ENCODE measurements at places on chromosomes 11 and 22.

GRCh38 chr11:37642296-37642695, 1044.3 kb upstream of the RAG2 start:
- DNase-seq = no peak

- DNase-seq = no peak
Observed at GRCh38 chr11:14275076-14275475, 83.9 kb downstream of the RRAS2 start.

- DNase-seq = peak; percentile 32
Observed at GRCh38 chr11:33808228-33808828, 34.0 kb upstream of the FBXO3 start.

DNA sequence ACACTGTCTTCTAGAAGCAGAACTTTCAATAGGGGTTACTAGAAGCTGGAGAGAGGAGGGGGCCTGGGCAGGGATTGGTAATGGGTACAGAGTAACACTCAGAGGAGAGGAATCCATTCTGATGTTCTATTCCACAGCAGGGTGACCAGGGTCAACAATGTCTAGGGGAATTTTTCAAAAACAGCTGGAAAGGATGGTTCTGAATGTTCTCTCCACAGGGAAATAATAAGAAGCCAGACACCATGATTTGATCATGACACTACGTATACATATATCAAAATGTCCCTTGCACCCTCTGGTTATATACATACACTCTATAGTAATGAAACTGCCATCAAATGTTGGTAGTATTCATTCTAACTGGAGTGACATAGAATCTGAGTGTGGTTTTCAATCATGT, 111.2 kb upstream of the TOP3B start:
- DNase-seq = no peak

GRCh38 chr11:76802151-76802550, 19.0 kb downstream of the TSKU start:
- DNase-seq = no peak

- DNase-seq = peak; percentile 7
Observed at GRCh38 chr11:60857378-60858232, 1.9 kb upstream of the PTGDR2 start.

DNA sequence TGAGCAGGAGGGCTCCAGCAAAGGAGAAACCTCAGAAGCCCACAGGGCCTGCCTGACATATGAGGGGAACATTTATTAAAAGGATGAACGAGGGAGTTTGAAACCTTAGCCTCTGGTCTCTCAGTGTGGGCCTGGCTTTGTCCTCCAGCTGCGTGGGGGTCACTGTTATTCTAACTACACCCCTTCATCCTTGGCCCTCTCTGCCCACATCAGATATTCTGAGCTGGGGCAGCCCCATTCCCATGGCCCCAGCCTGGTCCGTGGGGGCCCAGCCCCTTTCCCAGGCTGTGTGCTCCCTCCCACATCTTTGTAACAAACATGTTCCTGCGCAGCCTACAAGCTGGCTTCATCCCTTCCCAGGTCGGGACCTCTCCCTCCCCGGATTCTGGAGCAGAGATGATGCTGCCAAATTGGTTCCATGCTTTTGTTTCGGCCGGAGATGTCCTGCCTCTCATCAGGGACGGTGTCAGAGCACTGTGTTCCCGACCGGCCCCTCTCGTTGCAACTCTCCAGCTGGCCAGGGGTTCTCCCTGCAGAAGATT, 4.0 kb downstream of the FXYD6 start:
- DNase-seq = no peak

DNA sequence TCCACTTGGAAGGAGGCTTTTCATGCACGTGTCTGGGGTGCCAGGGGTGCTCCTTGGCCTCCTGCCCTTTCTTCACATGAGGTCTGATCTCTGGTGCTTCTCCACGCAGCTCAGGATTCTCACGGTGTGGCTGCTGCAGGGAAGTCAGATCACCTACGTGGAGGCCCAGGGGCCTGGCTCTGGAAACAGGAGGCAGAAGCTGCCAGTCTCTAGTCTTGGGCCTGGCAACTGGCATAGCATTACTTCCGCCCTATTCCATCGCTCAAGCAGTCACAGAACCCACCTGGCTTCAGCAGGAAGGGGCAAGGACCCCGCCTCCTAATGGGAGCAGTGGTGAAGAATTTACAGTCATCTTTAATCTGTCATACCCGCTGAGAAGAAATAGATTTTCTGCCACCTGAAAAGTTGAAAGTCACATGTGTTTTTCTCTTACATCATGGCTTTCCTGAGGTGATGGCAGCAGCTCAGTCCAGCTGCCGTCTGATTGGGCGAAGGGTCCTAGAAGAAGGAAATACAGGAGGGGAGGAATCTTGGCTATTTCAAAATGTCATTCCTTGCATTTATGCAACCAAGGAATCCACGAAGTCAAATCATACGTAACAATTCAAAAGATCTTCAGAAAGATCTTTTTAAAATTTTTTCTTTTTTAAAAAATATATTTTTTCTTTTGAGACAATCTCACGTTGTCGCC, 50.1 kb upstream of the DKK3 start:
- no peak for DNase-seq

DNA sequence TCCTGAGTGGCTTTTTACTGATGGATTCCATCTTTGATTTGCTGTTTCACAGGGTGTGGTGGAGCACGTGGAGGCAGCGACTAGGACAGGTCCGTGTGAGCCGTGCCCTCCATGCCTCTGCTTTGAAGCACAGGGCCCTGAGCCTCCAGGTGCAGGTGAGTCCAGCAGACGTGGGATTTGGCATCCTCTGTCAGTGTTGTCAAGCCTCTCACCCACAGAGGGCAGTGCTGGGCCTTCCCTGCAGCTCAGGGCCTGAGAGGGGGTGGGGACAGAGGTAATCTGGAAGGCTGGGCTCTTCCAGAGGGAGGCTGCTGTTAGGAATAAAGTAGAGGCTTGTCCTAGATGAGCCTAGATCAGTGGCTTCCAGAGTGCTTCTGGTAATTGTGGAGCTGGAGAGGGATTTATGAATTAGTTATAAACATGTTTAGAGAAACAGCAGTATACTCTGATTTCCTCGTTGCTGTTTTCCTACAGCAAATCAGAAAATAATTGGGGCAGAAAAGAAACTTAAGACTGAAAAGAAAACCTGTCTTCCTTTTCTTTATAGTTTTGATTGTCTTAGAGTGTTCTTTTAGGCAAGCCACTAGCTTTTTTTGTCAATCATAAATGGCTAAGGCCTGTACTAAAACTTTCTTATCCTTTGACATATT, 65.0 kb downstream of the SFI1 start:
- DNase-seq = peak; percentile 66

- no peak for DNase-seq
Observed at GRCh38 chr11:75966537-75967287, 151.7 kb downstream of the UVRAG start.

GRCh38 chr11:10885703-10886363, 28.0 kb upstream of the ZBED5 start:
- peak; percentile 38 for DNase-seq

GRCh38 chr11:75476739-75477613, 44.0 kb upstream of the KLHL35 start:
- no peak for DNase-seq

DNA sequence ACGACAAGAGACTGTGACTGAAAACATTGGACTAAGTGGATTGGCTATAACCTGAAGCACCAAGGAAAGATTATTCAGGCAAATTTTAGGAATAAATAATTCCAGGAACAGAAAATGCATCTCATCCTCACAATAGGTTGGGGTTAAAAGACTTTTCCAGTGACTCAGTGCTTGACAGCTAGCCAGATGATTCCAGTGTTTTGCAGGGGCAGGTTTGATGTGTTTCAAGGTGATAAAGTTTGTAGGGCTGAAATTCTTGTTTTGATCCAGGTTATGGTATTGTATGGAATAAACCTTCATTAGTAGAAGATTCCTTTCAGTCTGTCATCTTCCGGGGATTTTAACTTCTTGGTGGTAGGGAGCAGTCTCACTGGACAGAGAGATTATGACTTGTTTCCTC, 2.3 kb downstream of the EXT2 start:
- peak; percentile 1 for DNase-seq

GRCh38 chr22:23877566-23877965, 16.6 kb upstream of the MIF start:
- no peak for DNase-seq

- DNase-seq = no peak
Observed at GRCh38 chr11:721741-722345, 15.8 kb downstream of the EPS8L2 start.

GRCh38 chr11:131279654-131280384, 90.6 kb upstream of the NTM start:
- no peak for DNase-seq

- no peak for DNase-seq
Observed at GRCh38 chr22:37726241-37726887, 29.5 kb downstream of the TRIOBP start.

DNA sequence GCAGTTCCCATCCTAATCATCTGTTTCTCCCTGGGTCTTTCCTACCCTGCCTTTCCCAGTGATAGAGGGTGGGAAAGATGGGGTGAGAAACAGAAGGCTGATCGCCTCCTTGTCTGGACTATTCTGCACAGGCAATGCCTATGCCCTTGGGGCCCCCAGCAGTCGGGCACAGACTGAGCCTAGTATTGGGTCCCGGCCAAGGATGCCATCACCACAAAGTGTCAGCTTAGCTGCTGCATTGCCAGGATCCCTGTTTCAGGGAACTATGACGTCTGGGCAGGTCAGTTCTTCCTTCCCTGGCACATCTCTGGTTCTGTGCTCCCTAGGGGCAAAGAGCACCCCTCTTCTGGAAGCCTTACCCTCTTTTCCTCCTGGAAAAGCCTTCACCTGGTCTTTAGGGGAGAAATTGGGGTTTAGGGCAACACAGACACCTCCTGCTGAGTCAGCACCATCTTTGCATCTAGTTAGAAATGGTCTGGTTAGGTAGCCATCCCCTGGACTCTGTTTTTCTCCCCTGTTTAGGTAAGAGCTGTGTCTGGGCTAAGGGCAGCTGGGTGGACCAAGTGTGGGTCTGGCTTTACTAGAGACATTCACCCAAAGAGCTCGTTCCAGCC, 2.1 kb downstream of the ADAMTS8 start:
- DNase-seq = no peak

- DNase-seq = no peak
Observed at GRCh38 chr11:76208438-76209374, 2.4 kb upstream of the WNT11 start.

GRCh38 chr11:65744026-65744698, 23.6 kb upstream of the RNASEH2C start:
- no peak for DNase-seq

DNA sequence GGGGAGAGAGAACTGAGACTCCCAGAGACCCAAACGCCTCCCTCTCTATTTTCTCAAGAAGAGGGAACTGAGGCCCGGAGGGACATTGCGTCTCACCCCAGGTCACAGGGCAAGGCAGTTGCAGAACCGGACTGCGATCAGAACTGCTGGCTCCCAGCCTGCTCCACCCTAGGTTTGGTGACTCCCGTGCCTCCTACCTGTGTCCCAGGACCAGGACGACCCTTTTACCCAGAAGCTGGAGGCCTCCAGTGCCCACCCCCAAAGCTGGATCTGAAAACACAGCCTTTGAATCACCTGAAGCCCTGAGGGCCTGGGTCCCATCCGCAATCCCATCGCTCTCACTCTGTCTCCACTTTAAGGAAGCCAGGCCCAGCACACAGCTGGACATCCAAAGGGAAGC, 1.4 kb downstream of the GSTT4 start:
- DNase-seq = no peak

DNA sequence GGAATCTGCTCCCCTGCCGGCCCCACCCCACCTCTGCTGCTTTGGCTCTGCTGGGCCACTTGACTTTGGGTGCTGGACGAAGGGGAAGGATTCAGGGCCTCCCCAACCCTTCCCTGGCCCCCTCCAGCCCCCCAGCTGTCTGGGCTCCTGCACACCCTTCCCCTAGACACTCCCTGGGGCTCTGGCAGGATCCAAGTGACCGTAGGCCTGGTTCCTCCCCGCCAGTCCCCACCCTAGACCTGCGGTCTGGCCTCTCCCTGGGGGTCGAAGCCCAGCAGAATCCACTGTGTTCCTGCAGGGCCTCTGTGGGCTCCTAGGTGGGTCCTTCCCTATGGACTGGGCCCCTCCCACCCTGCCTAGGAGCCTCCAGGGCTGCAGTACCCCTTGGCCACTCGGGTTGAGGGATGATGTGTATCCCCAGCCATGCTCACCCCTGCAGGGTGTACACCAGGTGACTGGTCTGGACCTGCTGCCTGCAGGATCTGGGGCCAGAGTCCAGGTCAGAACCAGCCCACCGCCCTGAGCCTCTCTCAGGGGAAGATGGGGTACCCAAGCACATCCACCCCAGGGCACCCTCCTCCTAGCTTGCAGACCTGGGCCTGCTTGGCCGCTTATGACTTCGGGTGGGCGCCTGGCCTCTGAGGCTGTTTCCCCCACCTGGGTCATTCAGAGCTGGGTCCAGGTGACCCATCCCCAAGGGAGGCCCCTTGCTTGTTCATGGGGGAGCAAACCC, 5.6 kb downstream of the PIM3 start:
- DNase-seq = no peak

DNA sequence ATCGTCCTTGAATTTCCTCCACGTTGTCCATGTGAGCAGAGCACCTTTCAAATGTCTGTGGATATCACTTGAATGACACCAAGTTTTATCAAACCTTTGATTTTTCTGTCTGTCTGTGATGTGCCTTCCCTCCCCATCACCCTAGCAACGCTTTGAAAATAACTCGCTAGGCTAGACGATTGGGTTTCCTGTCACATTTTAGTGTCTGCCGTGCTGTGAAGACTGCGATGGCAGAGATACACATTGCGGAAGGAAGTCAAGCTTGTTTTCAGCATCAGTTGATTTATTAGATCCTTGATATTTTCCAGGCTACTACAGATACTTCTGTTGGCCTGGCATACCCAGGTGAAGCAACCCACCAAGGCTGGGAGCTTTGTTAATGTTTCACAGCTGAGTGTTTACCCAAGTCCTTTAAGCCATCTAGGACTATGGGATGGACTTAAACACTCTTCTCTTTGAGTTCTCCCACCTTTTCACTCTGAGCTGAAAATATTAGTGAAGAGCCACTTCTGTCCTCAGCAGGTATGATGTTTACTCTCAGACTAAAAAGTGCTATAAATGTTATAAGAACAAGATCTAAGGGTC, 93.6 kb upstream of the CD44 start:
- DNase-seq = no peak

DNA sequence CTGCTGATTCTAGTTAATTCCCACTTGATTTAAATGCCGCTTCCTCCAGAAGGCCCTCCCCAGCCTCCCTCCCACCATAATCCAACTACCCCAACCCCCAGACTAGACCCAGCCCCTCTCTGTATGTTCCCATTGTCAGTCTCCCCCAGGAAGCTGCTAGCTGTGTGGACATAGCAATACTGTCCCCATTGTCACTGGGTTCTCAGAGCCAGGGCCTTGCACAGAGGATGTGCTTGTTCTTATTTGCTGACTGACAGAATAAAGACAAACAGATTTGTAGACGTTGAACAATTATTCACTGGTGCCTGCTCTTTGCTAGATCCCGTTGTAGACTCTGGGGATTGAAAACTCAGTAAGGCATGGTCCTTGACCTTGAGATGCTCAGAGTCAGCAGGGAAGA, 45.7 kb upstream of the NAV2 start:
- DNase-seq = no peak

GRCh38 chr11:125175896-125176575, 11.5 kb downstream of the PKNOX2 start:
- DNase-seq = no peak

GRCh38 chr11:58513747-58514367, 6.0 kb upstream of the OR5B21 start:
- peak; percentile 45 for DNase-seq
